ENCODE measurements at places on chromosomes 6 and 20.
A peak's percentile ranks its signal among the peaks of the same experiment; 100 is the strongest.

GRCh38 chr6:37709250-37709931 is 11.7 kb upstream of the MDGA1 start:
- no peak for DNase-seq

- DNase-seq: no peak
Observed at GRCh38 chr6:45982280-45983036, 33.2 kb downstream of the CLIC5 start.

- no peak for DNase-seq
Observed at GRCh38 chr20:54078296-54078984, 8.0 kb upstream of the BCAS1 start.

DNA sequence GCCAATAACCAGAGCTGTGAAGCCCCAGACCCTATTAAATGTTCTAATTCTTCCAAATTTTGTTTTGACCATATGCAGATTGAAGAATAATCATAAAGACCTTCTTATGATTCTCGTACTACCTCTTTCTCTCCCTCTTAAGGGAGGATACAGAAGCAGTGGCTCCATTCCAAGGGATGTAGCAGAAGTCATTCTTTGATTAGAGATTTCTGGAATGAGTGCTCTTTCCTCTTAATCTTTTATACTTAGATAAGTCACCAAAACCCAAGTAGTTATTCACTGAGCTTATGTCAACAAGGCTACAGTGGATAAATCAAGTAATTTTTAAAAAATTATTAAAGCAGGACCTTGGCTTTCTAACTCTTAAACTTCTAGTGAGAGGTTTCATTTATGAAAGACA is 266.0 kb upstream of the STXBP5 start:
- no peak for DNase-seq

GRCh38 chr6:115415378-115415777 is 645.3 kb downstream of the FRK start:
- peak; percentile 48 for DNase-seq

DNA sequence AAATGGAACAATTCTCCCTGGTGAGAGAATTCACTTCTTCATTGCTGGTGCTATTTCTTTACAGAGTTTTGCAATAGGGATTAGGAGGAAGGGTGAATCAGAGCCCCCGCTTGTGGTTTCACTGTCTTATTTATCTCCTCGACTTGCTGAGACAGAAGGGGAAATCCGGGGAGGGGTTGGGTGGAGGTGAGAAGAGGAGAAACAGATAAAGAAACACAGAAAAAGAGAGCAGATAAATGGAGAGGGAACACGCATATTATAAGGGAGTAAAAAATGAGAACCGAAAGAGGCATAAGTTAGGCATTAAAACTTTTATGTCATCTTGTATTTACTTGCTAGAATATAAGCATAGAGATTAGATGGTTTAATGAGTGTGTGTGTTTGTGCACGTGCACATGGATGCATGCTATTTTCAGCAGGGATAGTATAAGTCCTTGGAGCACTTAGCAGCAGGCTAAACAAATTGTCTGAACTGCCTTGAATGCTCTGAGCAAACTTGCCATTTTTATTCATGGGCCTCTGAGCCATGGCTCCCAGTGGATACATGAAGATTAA is 105.0 kb downstream of the OLIG3 start:
- no peak for DNase-seq

DNA sequence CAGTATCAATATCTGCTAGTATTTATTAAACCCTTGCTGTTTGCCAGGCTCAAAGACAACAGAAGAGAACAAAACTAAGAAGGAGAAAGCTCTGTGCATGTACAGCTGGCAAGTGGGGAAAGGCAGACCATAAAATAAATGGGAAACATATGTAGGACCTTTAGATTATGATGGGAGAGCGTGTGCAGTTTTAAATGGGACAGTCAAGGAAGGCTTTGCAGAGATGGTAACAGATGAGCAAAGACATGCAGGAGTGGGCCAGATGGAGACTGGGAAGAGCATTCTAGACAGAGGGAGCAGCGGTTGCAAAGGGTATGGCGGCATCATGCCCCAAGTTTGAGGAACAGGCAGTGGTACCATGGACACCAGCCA is 260.0 kb downstream of the NRN1 start:
- no peak for DNase-seq

- DNase-seq: no peak
Observed at GRCh38 chr20:23152308-23152892, 66.3 kb upstream of the CD93 start.

GRCh38 chr6:168530653-168531071 is 89.7 kb downstream of the SMOC2 start:
- no peak for DNase-seq

DNA sequence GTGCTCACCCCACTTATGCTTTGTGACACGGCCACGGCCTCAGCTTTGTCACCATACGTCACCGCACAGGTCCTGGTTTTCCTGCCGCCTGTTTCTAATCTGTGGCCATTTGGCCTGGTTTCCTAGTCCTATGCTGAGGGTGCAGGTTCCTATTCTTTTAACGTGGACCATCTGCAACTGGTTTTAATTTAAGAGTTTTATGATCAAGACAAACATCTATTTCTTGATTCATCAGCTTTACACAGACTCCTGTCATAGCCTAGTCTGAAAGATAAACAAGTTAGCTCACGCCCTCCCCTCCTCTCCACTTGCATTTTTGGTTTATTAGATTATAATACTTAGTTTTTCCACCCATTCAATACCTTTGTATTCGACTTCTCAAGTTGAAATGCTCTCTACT is 97.5 kb upstream of the RPS6KA2 start:
- DNase-seq: no peak

- peak; percentile 83 for DNase-seq
Observed at GRCh38 chr6:5082487-5083306, 2.4 kb upstream of the PPP1R3G start.

GRCh38 chr6:134058622-134059366 is 6.4 kb upstream of the SLC2A12 start:
- no peak for DNase-seq

- DNase-seq: no peak
Observed at GRCh38 chr6:151804585-151805285, 2.7 kb upstream of the ESR1 start.
